ENCODE measurements at places on chromosomes 1 and 21. TPM values are rescaled to one million over a fixed set of nuclear protein-coding genes. Genes with fewer than 3 reads are reported as not detected.

The SPRR2E gene
- not detected for total RNA-seq

DNA sequence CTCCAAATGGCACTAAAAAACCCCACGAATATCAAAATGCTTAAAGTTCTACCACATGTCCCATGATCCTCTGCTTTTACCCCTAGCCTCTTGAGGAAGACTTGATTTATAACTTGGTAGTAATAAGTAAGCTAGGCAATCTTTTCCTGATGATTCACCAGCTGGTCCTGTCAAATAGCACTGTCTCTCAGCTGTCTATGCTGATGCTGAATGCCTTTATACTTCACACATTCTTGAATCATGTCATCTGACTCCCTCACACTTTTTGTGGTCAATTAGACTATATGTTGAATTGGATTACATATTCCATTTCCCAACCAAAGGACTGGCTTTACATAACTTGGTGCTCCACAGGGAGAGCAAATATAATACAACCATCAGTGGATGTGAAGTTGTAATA is 16.6 kb downstream of the C21orf91 start:
- peak; percentile 70 for DNase-seq
- H3K27ac ChIP-seq: no peak overlapping the region
- no peaks in the 10 kb centered on the region for H3K4me1 ChIP-seq
- H3K4me3 ChIP-seq: no peak overlapping the region
- no peaks in the 10 kb centered on the region for H3K27me3 ChIP-seq

The LPAR3 gene
- 0.91 TPM for total RNA-seq

DNA sequence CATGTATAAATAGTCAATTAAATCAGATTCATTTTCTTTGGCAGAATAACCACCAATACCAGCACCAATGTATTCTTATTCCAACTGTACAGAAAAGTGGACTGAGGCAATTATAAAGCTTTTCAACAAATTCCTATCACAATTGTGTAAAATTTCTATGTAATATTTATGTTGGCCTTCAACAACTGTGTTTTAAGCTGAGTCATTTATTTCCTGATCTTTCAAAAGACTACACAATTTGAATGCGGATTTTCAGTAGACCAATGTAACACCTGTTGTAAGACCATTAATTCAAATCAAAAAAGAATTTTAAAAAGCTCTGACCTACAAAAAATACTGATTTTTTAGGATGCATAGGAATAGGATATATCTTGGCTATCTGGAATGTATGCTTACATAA is 25.5 kb downstream of the GPATCH2 start:
- H3K4me1 ChIP-seq: no peaks in the 10 kb centered on the region
- peaks cover 8% of the 10 kb centered on the region for H3K36me3 ChIP-seq
- no peaks in the 10 kb centered on the region for H3K27me3 ChIP-seq
- H3K27ac ChIP-seq: no peak overlapping the region
- no peak for DNase-seq
- H3K4me3 ChIP-seq: no peak overlapping the region

The SIPA1L2 gene
- 14.9 TPM for total RNA-seq

The CCDC190 gene
- total RNA-seq: not detected

DNA sequence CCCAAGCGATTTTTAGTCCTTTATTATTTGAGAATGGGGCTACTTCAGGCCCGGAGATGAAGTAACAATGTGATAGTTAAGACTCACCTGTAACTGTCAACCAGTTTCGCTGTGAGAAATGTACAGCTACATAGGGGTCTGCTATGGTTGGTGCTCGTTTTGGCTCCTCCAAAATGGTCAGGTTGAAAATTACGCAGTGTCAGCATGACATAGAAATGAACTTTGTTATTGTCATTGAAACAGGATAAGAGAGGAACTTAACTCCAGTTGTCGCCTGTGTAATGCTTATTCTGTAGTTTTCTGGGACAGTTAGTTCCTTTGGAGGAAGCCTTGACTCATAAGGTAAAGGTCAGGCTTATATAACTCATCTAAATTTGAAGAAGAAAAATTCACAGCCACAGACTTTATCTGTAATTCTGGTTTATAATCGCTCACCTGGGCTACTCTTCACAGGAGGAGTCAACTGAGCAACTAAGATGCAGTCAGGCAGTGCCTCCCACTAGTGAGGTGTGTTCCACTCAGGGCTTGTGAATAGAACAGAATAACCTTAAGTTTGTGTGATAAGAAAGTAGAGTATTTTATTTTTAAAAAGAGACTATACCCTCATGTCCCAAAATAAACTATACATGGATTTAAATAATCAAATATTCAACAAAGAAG is 130.9 kb downstream of the CD247 start:
- peaks cover 12% of the 10 kb centered on the region for H3K36me3 ChIP-seq
- H3K4me3 ChIP-seq: no peak overlapping the region
- DNase-seq: no peak
- no peaks in the 10 kb centered on the region for H3K4me1 ChIP-seq
- no peak overlapping the region for H3K27ac ChIP-seq

All from astrocyte (in vitro differentiated cells and primary cell).